ENCODE measurements at places on chromosomes 13 and 19.
A peak's percentile ranks its signal among the peaks of the same experiment; 100 is the strongest.

DNA sequence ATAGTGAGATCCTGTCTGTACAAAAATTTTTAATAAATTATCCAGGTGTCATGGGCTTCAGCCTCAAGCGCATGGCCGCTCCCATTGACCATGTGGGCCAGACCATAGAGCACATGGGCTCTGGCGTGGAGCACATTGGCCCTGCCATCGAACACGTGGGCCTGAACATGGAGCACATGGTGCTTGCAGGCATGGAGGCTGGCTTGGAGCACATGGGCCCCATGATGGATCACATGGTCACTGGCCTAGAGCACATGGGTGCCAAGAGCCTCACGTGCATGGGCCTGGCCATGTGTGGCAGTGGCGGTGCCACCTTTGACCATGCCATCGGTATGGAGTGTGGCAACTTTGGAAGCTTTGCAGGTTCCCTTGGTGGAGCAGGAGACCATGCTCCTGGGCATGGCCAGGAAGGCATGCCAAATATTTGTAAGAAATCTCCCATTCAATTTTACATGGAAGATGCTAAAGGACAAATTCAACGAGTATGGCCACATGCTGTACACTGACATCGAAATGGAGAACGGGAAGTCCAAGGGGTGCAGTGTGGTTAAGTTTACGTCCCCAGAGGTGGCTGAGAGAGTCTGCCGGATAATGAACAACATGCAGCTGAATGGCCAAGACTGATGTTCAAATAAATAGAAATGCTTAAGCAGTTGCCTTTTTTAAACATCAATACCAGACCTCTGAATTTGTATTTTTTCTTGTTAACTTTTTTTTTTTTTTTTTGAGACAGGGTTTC, 21.3 kb upstream of the SLC1A5 start:
- no peak for DNase-seq

- DNase-seq, result no peak
Observed at GRCh38 chr19:44728178-44728577, 20.3 kb upstream of the BCL3 start.

GRCh38 chr13:83618966-83619365, 263.3 kb downstream of the SLITRK1 start:
- no peak for DNase-seq

DNA sequence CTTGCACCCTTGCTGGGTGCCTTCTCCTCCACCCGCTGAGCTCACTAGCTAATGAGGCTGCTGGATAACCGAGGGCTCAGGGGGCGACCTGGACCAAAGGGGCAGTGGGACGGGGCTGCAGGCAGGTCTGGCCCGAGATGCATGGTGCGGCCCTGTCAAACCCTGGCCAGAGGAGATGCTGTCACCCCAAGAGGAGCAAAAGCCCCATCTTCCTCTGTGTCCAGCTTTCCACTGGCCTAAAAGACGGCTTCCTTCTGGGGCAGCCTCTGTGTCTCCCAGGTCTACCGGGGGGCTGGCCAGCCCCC, 261.8 kb downstream of the TBC1D4 start:
- no peak for DNase-seq

DNA sequence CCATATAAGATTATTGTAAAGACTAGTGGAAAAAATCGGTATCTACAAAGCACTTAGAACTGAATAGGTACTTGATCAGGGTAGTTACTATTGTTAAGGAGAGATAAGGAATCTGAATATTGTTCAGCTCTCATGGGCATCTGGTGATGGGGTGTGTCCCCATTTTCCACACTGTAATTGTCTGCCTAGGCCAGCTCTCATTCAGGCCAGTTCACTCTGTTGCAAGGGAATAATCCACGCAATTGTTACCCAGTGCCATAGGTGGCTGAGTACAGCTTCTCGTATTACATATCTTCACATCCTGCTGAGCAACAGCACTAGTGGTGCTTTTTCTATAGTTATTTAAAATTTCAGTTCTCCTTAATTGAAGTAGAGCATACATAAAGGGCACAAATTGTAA, 45.6 kb upstream of the C13orf42 start:
- DNase-seq, result no peak

- no peak for DNase-seq
Observed at GRCh38 chr19:43489310-43489709, 15.2 kb downstream of the PHLDB3 start.

- no peak for DNase-seq
Observed at GRCh38 chr19:49366110-49366509, 2.4 kb downstream of the DKKL1 start.

DNA sequence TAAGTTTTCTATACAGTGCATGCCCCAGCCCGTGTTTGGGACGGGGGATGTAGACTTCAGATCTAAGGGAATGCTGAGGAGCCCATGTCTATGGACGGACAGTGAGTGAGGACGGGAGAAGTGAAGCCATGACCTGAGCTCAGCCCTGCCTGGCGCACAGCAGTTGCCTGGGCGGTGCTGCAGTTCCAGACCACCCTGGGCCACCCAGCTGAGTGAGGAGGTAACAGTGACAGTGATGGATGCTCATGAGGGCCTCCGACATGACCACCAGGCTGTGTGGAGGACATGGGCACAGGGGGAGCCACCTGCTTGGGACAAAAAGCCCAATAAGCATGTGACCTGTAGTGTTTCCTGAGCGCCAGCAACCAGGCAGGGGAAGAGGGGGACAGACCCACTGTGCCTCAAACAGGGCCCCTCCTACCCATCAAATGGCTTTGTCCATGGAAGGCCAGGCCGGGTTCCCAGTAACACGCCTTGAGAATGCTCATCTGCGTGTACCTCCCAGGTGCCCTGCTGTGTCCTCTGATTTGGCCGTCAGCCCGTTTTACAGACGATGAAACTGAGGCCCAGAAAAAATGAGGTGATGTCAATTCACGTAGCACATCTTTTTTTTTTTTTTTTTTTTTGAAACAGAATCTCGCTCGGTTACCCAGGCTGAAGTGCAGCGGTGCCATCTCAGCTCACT, 22.6 kb downstream of the NOSIP start:
- DNase-seq, result no peak

DNA sequence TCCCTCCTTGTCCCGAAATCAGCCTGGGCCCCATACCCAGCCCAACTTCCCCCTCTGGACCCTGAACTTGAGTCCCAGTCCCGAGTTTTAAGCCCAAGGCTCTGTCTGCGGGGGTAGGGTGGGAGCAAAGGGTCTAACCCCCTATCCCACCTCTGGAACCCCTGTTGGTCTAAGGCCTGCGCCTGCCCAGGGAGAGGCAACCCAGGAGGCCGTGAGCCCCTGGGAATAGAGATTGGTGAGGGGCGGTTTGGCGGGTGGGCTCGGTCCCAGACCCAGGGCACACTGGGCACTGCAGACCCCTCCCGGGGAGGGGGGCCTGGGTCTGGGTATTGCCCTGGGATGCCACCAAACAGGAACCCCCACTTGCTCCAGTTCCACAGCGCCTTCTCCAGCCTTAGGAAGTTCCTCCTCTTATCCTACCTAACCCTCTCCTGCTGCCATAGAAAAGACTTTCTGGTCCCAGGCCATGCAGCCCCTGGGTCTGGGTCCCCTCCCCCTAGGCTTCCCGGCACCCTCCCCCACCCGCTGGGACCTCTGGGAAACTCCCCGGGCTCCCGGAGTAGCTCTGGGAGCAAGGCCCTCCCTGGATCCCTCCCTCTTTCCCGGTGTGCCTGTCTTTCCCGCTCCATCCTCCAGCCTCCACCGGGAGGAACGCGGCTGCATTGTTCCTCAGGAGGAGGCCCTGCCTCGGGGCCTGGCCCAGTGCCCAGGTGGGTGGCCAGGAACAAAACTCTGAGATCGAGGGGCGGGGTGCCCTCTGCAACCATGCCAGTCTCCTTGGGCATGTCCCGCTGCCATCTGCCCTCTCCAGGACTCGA, 33.6 kb upstream of the NANOS3 start:
- DNase-seq, result no peak

- DNase-seq, result no peak
Observed at GRCh38 chr13:88136098-88136790, 465.1 kb downstream of the SLITRK5 start.

DNA sequence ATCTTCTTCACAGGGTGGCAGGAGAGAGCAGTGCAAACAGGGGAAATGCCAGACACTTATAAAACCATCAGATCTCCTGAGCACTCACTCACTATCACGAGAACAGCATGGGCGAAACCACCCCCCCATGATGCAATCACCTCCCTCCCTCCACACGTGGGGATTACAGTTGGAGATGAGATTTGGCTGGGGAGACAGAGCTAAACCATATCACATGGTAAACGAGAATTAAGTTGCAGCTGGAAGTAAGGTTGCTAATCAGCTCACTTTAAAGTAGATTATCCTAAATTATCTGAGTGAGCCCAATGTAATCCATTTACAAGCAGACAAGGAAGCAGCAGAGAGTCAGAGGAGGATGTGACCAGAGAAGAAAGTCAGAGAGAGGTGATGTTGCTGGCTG, 102.2 kb upstream of the IPO5 start:
- no peak for DNase-seq

- no peak for DNase-seq
Observed at GRCh38 chr19:38441657-38442348, 8.3 kb downstream of the RYR1 start.

DNA sequence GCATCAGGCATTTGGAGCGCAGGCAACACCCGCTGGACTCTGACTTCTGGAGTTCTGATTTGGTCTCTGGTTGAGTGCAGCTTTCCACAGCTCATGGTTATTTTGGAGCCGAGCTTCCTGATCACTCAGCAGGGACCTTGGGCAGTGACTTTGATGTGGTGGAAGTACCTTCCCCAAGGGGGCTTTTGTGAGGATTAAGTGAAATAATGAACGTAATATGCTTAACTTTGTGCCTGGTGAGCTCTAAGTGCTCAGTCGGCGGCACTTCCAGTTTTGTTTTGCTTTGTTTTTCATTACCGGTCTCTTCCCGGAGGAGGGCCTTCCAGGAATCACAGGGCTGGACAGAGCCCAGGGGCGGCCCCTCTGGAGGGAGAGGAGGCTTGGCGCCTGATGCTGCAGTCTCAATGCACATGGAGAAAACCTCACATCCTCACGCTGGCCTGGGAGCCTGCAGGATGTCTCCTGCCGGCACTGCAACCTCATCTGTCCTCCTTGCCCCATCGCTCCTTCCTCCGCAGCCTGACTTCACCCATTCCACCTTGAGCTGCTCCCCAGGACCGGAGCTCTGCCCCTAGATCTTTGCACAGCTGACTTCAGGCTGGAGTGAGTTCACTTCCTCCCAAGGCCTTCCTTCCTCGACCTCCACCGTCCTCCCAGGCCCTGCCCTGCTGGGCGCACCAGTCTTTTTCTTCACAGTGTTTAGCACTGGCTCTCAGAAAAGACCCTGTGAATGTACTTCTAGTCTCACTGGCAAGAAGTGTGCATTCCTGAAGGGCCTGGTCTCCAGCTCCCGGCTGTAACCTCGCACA, 1.5 kb downstream of the PLEKHF1 start:
- DNase-seq, result no peak

DNA sequence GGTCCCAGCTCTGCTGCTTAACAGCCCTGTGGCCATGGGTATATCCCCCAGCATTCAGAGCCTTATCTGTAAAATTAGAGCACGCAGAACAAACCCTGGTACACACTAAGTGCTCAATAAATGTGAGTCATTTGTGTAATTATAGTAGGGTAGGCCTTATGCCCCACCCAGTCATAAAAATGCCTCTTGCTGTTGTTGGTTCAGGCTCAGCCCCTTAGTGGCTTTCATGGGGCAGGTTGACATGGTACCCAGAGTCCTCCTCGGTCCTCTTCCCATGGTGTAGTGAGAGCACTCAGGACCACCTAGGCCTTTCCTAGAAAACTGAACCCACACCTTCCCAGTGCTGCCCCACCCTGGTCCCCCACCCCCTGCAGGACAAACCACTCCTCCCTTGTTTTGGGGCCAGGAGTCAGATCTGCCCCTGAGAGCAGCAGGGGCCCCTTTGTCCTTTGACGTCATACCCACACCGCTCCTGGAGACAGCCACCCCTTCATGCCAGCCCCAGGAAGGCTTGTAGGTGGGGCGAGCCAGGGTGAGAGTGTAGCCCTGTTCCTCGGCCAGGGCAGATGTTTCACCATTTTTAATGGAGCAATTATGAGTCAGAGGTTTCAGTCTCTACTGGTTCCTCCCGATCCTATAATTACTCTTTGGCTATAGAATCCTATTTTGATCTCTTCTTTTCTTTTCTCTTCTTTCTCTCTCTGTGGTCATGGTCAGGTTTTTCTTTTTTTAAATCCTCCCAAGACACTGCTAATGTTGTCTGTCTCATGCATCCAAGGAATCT, 36.8 kb downstream of the ACTN4 start:
- peak; percentile 30 for DNase-seq

DNA sequence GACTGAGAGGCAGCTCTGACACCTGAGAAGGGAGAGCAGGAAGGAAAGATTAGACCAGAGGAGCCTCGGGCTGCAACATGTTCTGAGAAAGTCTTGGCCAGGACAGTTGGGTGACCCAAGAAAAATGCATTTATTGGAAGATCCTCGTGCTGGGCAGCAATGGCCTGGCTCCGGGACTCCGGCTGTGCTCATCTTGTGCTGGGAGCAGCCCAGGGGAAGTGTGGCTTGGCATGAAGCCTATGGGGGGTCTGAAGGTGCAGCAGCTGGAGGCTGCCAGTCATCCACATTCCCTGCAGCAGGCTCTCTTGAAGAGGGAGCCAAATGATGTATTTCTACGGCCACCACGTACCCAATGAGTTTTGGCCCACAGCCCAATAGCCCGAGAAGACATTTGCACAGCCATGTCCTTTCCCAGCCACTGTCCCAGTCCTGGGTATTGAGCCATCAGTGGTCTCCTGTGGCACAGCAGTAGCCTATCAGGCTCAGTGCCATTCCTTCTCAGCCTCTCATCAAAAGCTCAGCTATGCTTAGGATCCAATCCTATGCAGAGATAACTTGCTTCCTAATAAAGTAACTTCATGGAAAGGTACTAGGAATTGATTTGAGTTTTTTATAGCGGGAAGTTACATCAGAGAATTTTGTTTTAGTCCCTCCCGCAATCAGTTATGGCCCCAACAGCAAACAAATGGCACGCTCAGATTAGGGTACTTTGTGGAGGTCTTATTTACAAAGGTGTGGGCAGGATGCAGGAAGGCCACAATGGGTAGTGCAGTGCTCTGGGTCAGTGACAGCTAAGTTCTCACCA, 76.0 kb upstream of the MEDAG start:
- no peak for DNase-seq

DNA sequence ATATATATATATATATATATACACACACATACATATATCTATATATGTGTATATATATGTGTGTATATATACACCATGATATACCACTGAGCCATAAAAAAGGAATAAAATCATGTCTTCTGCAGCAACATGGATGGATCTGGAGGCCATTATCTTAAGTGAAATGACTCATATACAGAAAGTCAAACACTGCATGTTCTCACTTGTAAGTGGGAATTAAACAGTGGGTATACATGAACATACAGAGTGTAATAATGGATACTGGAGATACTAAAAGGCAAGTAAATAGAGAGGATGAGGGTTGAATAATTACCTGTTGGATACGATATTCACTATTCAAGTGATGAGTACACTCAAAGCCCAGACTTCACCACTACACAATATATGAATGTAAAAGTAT, 332.6 kb downstream of the SLITRK1 start:
- DNase-seq, result no peak

GRCh38 chr13:83878691-83879430, 3.4 kb downstream of the SLITRK1 start:
- DNase-seq, result no peak

GRCh38 chr13:99153219-99153618, 47.4 kb upstream of the UBAC2 start:
- no peak for DNase-seq

GRCh38 chr13:101757446-101758039, 305.1 kb downstream of the ITGBL1 start:
- no peak for DNase-seq

Measured in T-helper 9 cell (primary cell).